Endothelial cell (in vitro differentiated cells): ENCODE measurements at places on chromosomes 3 and 15. TPM values are rescaled to one million over a fixed set of nuclear protein-coding genes. Genes with fewer than 3 reads are reported as not detected.

The ZNF619 gene
- 8.0 TPM for total RNA-seq

The TIMP4 gene
- 0.69 TPM for total RNA-seq

DNA sequence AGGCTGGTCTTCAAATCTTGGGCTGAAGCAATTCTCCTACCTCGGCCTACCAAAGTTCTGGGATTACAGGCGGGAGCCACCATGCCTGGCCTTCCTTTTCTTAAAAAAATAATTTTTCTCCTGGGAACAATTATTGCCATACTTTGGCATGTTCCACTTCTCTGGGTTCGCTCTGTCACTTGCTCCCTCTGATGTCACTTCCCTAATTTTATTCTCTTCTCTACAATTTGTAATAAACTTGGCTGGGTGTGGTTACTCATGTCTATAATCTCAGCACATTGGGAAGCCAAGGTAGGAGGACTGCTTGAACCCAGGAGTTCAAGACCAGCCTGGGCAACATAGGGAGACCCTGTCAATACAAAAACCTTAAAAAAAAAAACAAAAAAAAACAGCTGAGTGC, 6.1 kb upstream of the IMPDH2 start:
- H3K27ac ChIP-seq: no peak overlapping the region
- DNase-seq: no peak
- no peaks in the 10 kb centered on the region for H3K4me1 ChIP-seq
- H3K27me3 ChIP-seq: peaks cover 1% of the 10 kb centered on the region

DNA sequence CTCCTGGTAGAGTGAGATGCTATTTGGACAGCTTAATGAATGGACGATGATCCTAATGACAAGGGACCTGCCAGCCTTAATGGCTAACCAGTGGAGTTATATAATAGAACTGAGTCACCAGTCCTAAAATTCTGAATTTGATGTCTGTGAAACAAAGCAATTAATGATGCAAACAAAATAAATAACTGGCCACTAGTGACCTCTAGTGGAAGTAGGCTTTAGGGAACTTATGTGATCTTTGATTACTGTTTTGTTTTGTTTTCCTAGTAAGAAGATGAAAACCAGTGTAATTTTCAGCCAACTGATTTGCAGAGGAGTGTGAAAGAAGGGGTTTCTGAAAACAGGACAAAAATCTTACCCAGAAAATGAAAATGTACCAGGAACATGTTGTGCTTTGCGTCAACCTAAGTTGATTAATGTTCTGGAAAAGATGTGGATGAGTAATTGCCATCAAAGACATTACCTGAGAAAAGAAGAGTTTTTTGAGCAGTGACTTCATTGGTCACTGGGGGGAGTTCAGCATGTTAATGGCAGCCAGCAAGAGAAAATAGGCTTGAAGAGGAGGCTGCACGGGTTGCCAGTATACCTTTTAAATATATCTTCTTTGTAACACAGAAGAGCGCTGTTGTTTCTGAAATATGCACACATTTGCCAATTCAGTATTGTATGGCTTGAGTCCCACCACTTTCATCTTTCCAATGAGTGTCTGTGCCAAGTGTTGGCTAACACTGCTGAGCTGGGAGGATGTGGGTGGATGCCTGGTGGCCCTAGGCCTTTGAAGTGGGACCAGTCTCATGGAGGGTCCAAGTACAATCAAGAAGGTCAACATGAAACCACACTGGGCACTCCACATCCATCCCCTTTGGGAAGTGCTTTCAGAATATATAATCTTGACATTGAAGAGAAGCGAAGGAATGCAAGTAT, 9.3 kb downstream of the VEPH1 start:
- no peak for DNase-seq
- no peak overlapping the region for H3K4me3 ChIP-seq
- H3K27ac ChIP-seq: no peak overlapping the region

GRCh38 chr15:86877171-86877631, 797.5 kb downstream of the AGBL1 start:
- H3K36me3 ChIP-seq: no peaks in the 10 kb centered on the region
- no peak overlapping the region for H3K4me3 ChIP-seq
- peaks cover 14% of the 10 kb centered on the region for H3K4me1 ChIP-seq
- H3K27me3 ChIP-seq: no peaks in the 10 kb centered on the region

DNA sequence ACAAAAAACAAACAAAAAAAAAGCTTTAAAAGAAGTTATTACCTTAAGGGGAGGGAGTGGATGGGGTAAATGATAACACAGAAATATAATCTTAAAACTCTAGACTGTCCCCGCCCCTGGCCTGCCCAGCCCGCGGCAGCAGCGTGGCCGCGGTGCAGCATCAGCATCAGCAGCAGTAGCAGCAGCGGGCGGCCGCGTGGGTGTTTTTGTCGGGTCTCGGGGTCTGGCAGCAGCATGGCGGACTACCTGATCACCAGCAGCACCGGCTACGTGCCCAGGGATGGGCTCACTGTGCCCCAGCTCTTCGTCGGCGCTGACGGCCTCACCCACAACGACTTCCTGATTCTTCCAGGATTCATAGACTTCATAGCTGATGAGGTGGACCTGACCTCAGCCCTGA, 80.0 kb upstream of the ANKRD28 start:
- no peak overlapping the region for H3K4me3 ChIP-seq
- H3K27ac ChIP-seq: no peak overlapping the region
- peaks cover 6% of the 10 kb centered on the region for H3K36me3 ChIP-seq
